ENCODE measurements at places on chromosomes 16 and 17.

DNA sequence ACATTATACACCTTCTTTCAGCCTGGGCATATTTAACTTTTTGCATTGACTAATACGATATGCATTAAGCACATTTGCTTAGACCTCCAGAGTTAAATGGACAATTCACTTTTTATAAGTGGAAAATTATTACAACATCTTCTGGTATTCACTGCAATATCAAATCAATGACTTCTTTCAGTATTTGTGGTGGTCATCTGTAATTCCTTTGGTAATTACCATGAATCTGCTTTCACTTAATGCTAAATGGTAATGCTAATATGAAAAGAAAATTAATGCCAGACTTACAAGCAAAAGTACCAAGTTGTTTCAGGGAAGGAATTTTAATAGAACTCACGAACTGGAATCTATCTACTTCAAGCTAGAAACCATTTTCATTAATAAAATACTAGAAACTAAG is 6.4 kb downstream of the GPATCH8 start:
- DNase-seq = no peak

GRCh38 chr16:30018731-30019158 is 4.3 kb upstream of the C16orf92 start:
- no peak for DNase-seq

- DNase-seq = no peak
Measured at GRCh38 chr16:26457095-26457494, 609.6 kb upstream of the C16orf82 start.

GRCh38 chr17:17568772-17569195 is 22.7 kb downstream of the PEMT start:
- peak; percentile 20 for DNase-seq

GRCh38 chr16:14321542-14321941 is 250.4 kb downstream of the MRTFB start:
- DNase-seq = peak; percentile 97
